Epithelial cell of esophagus (primary cell): ENCODE measurements at places on chromosomes 2 and 18.

DNA sequence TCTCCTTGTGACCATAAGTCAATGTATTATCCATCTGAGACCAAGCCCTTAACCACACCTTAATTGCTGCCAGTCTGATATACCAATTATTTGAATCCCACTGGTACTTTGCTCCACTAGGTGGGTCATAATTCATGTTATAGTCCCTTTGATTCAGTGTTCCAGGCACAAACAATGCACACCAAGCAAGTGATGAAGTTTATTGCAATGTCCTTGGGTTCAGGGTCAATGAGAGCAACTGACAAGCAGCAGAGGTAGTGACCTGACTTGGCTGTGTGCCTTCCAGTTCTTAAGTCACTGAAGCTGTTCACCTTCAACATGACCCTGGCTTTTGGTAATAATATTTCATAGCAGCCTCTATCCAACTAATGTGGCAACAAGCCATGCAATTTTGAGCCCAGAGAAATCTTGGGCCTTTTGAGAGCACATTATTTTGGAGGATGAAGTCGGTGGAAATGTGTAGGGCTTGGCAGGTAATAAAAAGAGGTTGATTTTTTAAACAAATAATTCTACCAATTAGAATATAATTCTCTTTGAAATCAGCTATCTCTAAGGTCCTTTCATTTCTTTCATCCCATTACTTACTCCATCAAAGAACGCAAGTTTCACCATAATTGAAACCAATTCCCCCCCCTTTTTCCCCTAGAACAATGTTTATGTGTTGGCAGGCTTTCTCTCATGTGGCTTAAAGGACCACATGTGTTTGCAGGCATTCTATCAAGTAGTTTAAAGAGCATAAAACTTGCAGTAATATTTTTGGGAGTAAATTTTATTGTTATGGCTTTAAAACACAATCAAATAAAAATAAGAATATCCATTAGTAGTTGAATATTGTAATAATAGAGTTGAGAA lies 3.1 kb upstream of the CPO start:
- DNase-seq: no peak

- peak; percentile 54 for DNase-seq
Measured at GRCh38 chr18:3062798-3063680, 50.1 kb upstream of the LPIN2 start.

GRCh38 chr2:40202798-40203400 lies 249.0 kb downstream of the SLC8A1 start:
- peak; percentile 42 for DNase-seq

GRCh38 chr18:75226286-75226955 lies 15.8 kb downstream of the TSHZ1 start:
- peak; percentile 9 for DNase-seq

GRCh38 chr2:129711816-129712675 lies 267.4 kb upstream of the RAB6C start:
- no peak for DNase-seq
